ENCODE measurements at places on chromosomes 16 and 17.

GRCh38 chr16:56355786-56356275 is 69.5 kb downstream of the AMFR start:
- DNase-seq = no peak

DNA sequence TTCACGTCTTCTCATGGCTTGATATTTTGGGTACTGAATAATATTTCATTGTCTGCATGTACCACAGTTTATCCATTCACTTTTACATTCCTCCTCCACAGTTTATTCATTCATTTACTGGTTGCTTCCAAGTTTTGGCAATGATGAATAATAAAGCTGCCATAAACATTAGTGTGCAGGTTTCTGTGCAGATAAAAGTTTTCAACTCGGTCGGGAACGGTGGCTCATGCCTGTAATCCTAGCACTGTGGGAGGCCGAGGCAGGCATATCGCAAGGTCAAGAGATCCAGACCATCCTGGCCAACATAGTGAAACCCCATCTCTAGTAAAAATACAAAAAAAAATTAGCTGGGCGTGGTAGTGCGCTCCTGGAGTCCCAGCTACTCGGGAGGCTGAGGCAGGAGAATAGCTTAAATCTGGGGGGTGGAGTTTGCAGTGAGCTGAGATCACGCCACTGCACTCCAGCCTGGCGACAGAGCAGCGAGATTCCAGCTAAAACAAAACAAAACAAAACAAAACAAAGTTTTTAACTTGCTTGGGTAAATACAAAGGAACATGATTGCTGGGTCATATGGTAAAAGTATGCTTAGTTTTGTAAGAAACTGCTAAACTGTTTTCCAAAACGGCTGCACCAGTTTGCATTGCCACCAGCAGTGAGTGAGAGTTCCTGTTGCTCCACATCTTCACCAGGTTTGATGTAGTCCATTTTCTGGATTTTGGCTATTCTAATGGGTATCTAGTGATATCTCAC is 89.5 kb downstream of the WWP2 start:
- no peak for DNase-seq

DNA sequence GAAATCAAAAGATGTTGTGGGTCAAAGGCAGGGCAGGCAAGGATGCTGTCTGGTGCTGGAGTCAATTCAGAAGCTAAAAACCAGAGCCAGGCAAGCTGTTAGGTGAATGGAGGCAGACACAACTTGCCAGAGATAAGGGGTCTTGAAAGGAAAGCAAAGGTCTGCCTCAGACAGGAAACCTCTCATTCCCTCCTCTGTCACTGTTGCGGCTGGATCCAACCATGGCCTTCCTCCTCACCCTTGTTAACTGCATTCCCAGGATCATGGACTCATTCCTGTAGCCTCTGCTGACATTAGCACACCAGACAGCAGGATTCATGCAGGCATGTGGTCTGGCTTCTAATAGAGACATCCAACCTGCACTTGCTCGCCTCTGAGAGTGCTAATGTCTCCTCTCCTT is 186.7 kb upstream of the HS3ST3A1 start:
- no peak for DNase-seq

GRCh38 chr16:85738923-85739715 is 11.8 kb downstream of the C16orf74 start:
- no peak for DNase-seq

- no peak for DNase-seq
These were observed 10.8 kb downstream of the TP53 start for GRCh38 chr17:7676533-7676932.

GRCh38 chr16:10581507-10581906 is 1.1 kb upstream of the EMP2 start:
- no peak for DNase-seq

DNA sequence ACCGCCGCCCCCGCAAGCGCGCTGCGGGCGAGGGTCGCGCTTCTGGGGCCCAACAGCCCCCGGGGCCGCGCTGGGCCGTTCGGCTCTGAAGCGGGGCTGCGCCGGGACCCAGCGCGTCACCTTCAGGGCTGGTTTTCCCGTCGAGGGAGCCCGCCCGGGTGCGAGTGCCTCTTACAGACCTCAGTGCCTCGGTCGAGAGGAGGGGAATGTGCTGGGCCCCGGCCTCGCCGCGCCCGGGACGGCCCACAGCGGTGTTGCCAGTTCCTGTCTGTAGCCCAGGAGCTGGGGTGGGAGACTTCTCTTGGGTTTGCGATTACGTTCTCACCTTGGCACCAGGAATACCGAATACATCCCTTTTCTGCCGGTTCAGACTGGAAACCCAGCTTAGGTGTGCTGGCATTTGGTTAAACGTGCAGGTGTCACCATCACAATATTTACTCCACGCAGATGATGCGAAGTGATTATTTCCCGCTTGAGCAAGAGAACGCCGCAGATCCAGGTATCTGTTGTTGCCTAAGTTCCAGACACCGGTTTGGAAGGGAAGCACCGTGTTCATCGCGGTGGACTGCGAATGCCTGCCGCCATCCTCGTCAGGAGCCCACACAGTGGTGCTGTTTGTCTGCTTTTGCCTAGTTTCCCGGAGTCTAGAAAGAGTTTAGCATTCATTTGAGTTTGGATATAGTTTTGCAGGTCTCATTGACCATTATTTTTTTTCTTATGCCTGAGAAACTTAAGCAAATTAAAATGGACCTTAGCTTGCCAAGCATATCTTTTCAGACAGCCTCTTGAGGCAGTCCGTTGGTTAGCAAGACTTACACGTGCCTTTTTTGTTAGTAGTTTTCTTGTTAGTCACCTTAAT is 914 bp downstream of the MAP1LC3B start:
- DNase-seq = peak; percentile 8
